ENCODE measurements at places on chromosomes 5 and 9.
A peak's percentile ranks its signal among the peaks of the same experiment; 100 is the strongest.

DNA sequence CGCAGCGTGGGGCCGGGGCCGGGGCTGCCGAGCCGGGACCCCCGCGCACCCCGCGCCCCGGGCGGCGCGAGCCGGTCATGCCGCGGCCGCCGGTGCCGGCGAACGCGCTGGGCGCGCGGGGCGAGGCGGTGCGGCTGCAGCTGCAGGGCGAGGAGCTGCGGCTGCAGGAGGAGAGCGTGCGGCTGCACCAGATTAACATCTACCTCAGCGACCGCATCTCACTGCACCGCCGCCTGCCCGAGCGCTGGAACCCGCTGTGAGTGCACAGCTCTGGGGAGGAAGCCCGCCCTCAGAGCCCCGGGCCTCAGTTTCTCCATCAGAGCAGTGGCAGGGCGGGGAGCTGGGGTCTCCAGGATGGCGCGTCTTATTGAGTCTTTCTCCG, 335 bp downstream of the GALNT12 start:
- peak; percentile 26 for DNase-seq

DNA sequence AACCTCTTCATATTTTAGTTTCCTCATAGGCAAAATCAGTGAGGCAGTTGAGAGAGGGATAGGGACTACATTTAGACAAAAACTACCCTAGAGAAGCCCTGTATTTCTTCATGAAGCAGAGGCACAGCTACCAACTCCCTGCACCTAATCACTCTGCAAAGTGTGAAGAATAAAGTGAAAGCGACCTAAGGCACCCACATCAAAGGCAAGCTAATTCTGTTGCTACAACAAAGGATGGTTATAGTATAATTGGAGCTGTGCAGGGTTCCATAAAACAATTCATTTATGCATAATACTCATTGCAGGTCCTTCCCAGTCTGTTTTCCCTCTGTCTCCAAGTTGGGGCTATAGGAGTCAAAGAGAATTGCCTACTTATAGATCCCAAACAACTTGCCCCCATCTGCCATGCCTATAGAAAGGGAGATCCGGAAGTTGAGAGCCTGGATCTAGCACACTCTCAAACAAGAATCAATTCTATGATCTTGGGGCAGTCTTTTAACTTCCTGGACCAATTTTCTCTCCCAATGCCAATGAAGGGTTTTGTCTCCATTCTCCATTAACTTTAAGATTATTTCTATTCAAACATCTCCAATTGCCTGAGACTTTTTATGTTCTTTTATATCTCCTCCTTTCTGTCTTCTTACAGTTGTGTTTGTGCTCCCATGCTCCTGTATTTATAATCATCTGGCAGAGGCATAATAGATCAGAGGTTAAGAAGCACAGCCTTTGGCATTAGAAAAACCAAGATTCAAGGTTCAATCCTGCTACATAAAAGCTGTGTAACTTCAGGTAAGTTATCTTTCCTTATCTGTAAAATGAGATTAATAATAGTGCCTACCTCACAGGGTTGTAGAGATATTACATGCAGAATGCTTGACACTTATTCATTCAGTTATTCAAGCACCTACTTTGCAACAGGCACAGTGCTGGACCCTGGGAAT, 56.0 kb upstream of the PTGER4 start:
- peak; percentile 62 for DNase-seq

DNA sequence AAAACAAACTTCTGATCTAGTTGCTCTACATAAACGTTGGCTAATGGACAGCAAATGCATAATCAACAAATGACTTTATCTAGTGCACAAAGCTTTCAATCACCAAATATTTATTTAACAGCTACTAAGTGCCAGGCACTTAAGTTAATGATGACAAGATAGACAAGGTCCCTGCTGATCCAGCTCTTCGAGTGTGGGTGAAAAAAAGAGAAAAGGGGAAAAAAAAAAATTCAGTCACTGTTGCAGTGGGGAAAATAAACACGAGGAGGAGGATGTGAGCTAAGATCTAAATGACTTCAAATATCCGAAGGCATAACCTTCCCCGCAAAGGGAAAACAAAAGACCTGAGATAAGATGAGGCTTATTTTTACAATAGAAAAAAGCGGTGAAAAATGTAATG, 9.6 kb downstream of the PSIP1 start:
- no peak for DNase-seq

GRCh38 chr9:113223963-113224362, 2.6 kb downstream of the SLC31A1 start:
- DNase-seq = no peak

DNA sequence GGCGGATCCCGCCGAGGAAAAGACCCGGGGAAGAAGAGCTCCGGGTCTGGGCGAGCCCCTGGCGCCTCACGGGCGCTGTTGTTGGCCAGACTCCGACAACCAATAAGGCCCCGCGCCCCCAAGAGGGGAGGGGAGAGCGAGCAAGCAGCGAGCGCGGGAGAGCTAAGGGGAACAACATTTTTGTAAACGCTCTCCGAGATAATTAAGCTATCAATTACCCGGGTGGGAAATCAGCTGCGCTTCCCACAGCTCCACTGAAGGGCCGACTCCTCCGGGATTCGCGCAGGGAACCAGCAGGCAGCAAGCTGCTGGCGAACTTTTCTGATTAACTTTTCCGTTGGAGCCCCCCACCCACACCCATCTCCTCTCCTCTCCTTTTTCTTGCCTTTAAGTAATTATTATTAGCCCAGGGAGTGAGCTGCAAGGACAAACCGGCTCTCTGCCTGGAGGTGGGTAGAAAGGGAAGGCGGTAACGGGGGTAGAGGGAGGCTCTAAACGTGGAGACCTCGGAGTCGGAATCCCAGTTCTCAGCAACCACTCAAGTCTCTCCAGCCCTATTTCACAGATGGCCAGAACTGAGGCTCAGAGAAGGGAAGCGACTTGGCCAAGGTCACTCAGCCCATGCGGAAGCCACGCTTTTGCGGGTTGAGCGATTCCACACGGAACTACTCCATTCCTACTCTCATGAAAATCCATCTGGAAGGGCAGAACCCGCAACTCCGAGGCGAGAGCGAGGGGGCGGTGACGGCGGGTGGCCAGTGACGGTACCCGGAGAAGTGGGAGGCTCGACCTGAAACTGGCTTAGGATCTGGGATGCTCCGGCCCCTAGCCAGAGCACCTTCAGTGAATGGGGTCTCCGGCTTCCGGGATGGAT, 1.3 kb downstream of the ASTN2 start:
- no peak for DNase-seq

DNA sequence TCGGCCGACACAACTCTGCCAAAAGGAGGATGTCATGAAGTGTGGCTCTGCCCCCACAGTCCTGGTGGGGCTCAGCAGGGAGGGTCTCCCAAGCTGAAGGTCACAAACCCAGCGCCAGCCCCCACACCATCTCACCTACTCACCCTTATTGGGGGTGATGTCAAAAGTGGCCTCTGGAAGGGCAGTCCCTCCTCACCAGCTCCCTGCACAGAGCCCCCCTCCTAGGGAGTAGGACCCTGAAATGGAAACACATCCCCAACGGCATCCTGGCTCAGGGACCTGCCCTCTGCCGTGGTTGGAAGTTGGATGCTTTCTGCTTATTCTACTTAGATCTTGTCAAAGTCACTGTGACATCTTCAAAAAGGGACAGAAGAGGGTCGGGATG, 89.5 kb downstream of the NSUN2 start:
- DNase-seq = no peak

- no peak for DNase-seq
Observed at GRCh38 chr5:118224546-118224945, 763.8 kb downstream of the DTWD2 start.

Data from CD4-positive, alpha-beta T cell treated with Interleukin-4 for 1 hour (primary cell).